ENCODE measurements at places on chromosomes 16 and 17. TPM values are rescaled to one million over a fixed set of nuclear protein-coding genes. Genes with fewer than 3 reads are reported as not detected.

Gene TNFRSF13B
- total RNA-seq: not detected

DNA sequence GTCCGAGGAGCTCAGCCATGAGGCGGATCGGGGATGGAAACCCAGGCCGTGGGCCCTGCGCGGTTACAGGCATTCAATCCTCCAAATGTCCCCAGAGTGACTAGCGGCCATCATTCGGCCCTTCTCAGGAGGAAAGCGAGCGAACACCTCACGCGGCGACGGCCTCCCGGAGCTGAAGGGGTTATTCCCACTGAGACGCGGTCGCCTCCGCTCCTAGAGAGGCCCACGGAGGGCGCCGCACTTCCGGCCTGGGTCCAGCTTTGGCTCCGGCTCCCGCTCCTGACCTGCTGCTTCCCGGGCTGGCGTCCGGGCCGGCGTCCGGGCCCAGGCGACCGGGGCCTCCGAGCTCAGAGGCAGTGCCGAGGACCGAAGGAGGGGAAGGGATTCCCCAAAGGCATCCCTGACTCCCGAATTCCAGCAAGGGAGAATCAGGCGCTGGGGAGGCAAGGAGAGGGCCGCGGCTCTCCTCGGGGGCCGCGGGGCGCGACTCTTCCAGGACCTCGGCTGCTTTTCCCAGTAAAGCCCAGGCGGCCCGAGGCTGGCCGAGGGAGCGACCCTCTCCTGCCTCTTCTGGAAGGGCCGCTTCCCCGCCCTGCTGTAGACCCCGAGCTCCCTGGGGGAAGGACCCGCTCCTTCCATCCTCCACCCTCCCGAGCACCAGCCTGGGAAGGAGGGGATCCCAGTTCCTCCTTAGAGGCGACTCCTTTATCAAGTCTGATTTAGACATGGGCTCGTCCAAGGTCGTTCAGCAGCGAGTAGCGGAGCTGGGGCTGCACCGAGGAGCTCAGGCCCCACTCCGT is 18.6 kb upstream of the ZNF629 start:
- peak overlapping the region; percentile 44 for H3K4me3 ChIP-seq
- peaks cover 19% of the 10 kb centered on the region for H3K4me1 ChIP-seq
- H3K36me3 ChIP-seq: no peaks in the 10 kb centered on the region
- peak overlapping the region; percentile 99 for H3K27ac ChIP-seq

Gene SP2
- 17.7 TPM for total RNA-seq

- H3K36me3 ChIP-seq: no peaks in the 10 kb centered on the region
- no peaks in the 10 kb centered on the region for H3K27me3 ChIP-seq
- H3K4me1 ChIP-seq: peaks cover 14% of the 10 kb centered on the region
- no peak overlapping the region for H3K4me3 ChIP-seq
- H3K27ac ChIP-seq: no peak overlapping the region
- DNase-seq: no peak
Observed at GRCh38 chr17:50513495-50513894, 5.3 kb downstream of the MYCBPAP start.

- H3K27me3 ChIP-seq: no peaks in the 10 kb centered on the region
- H3K36me3 ChIP-seq: peaks cover 100% of the 10 kb centered on the region
- no peak overlapping the region for H3K4me3 ChIP-seq
- H3K4me1 ChIP-seq: peaks cover 11% of the 10 kb centered on the region
Observed at GRCh38 chr16:50316102-50316847, 49.9 kb downstream of the ADCY7 start.

DNA sequence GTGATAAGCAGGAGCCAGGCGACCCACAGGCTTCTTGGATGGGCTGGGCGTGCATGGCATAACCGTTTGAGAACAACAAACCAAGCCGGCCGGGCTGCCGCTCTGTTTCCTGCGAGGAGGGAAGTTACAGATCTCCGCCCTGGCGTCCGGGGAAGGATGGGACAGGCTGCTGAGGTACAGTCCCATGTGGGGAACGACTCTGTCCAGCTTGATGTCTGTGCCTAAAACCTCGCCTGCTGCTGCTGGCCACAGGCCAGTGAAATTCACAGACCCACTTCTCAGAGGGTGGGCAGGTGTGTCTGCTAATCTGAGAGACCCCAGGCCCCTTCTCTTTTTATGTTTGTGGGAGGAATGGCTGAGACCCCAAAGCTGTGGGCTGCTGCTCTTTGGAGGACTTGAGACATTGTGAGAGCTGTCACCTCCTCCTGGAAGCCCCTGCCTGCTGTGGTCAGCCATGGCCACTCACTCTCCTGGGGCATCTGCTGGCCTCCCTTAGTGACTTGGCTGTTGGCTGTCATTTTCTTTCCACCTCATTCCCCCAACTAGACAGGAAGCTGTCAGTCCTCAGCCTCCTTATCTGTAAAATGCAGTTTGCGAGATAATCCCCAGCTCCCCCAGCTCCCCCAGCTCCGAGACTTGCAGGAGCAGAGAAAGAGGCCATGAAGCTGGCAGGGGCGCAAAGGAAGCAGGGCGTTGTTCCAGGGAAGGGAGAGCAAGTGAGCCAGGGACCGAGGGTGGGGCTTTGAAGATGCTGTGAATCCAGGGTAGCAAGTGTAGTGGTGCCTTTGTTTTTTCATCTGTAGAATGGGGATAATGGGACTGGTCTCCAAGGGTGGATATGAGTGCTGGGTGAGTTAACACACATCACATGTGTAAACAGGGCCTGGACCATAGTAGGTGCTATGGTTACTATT is 51.0 kb downstream of the CMIP start:
- H3K27ac ChIP-seq: peak overlapping the region; percentile 72
- H3K4me3 ChIP-seq: no peak overlapping the region
- peaks cover 86% of the 10 kb centered on the region for H3K4me1 ChIP-seq
- no peaks in the 10 kb centered on the region for H3K36me3 ChIP-seq

DNA sequence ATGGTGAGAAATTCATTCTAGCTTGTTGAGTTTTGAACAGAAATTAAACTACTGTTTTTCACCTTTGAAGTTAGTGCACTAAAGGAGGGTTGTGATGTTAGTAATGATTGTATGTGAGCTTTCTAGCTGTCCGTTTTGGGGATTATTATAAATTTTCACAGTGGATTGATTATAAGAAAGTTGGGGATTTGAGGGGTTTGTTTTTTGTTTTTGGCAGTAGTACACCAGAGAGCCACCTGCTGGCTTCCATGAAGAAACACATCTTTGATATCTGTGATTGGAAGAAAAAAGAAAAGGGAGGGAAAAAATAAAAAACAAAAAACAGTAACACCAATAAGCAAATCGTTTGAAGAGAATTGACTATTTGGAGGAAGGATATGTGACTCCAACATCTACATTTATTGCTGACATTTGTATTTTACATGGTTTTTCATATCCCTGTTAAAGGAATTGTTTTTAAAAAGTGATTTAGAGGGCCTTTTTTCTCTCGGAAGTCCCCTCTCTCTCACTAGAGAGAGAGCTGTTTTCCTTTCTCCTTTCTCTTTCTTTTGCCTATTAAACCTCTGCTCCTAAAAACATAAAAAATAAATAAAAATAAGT is 1469.5 kb upstream of the GOT2 start:
- no peaks in the 10 kb centered on the region for H3K36me3 ChIP-seq
- H3K4me1 ChIP-seq: no peaks in the 10 kb centered on the region
- no peaks in the 10 kb centered on the region for H3K27me3 ChIP-seq

Gene CCL16
- total RNA-seq: not detected
